ENCODE measurements at places on chromosomes 7 and 10.
A peak's percentile ranks its signal among the peaks of the same experiment; 100 is the strongest.

- DNase-seq, result no peak
These were observed 146.5 kb downstream of the GLRX3 start for GRCh38 chr10:130282492-130283218.

DNA sequence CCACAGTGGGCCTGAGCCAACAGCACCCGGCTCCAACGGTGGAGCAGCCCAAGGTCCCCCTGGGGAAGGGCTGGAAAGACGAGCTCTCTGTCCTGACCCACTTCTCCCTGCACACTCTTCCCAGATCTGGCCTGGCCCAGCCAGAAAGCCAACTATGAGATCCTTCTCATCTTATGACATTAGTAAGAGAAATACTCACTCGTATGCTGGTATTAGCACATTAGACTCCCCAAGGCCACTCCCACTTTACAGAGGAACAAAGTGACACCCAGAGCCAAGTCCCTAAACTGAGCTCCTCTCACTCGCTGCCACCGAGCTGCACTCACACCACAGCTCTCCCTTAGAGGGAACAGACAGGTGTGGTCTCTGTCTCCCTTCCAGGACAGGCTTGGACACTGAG lies 24.8 kb downstream of the DLG5 start:
- DNase-seq, result no peak

GRCh38 chr10:119479532-119479931 lies 63.0 kb downstream of the RGS10 start:
- no peak for DNase-seq

DNA sequence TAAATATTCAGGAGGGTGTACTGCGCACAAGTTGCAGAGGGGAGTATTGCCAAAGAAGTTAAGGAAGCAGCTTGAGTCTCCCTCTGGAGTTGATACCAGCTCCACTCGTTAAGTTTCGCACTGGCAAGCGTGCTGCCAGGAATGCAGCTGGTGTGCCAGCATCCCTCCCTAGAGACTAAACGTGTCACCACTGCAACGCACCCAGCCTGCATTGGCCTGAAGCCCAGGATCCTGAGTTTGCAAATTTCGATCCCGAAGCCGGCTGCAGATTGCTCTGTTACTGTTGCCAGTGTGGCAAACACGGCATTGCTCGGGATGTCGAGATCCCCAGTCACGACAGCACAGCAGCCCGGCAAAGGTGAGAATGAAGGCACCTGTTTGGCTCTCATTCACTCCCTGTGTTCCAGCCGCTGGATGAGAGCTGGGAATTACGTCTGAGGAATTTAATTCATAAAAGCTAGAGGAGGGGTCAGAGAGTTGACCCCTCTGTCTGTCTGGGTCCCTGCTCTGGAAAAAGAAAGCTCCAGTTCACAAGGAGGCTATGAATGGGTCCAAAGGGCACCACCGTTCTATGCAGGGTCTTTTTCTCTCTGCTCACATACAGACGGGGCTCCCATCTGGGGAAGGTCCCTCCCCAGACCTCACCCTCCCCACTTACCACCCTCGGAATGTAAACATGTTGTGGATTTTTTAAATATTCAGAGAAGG lies 61.0 kb downstream of the NRP1 start:
- DNase-seq, result peak; percentile 97

DNA sequence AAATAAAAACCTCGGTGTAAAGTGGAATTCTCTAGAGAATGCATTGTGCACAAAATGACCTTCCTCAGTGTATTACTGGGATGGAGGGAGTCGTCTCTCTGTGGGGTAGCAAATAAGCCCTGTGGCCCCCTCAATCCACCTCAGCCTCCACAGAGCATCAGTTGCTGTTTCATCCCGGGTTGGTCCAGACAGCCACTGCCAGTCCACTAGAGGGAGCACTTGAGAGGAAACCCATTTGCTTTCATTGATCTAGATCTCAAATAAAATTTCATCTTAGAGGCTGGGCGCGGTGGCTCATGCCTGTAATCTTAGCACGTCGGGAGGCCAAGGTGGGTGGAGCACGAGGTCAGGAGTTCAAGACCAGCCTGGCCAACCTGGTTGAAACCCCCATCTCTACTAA lies 1128.7 kb downstream of the CNTNAP2 start:
- no peak for DNase-seq

GRCh38 chr10:99832439-99832838 lies 50.0 kb downstream of the ABCC2 start:
- DNase-seq, result no peak

- no peak for DNase-seq
These were observed 138.1 kb downstream of the ARHGAP22 start for GRCh38 chr10:48466611-48467240.

GRCh38 chr10:132937861-132938260 lies 4.5 kb downstream of the CFAP46 start:
- DNase-seq, result no peak

DNA sequence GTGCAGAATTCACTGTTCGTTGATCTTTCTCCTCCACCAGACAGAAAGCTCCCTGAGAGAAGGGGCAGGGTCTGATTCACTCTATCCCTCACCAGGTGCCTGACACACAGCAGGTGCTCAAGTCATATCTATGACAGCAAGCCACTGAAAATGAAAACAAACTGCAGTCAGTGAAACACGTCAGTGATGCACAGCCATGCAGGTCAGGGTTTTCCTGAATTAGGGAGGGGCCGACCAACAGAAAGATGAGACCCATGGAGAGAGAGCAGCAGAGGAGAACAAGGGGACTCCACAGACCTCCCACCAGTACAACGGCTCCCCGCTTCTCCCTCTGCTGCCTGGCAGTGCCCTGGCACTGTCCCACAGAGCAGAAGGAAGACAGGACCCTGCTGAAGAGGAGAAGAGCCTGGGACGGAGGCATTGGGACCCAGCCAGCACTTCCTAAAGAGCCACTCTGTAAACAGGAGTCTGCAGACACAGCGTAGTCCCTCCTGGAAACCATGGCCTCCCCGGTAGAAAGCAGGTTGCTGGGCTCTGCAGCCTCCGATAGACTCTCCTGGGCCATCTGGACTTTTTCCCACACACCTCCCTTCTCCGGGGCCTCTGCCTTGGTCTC lies 50.3 kb downstream of the FAM53B start:
- DNase-seq, result no peak

DNA sequence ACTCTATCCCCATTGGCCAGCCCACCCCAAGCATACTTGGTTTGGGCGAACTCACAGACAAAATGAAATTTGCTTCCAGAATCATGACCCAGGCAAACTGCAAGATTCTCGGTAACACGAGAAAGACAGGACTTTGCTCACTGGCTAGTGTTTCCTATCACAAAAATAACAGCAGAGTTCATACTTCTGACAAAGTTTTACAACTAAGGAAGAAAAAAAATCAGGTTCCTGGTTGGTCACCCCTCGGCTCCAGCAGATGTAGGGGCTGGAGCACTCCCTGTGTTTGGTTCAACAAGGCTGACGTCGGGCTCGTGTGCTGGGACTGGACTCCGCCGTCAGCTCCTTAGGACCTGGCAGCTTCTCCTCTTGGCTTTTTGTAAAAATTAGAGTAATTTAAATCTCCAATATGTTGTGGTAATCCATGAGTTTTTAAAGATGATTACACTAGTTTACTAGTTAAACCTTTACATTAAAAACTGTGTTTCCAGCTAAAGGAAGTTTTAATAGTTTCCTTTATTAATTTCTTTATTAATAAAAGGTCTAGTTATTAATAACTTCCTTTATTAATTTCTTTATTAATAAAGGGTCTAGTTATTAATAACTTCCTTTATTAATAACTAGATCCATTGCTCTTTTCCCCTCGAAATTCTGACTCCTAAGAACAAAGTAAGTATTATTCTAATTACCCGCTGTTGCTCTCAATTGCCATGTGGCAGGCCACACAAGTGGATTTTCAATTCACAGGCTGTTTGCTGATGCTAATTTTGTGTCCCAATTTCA lies 115.6 kb upstream of the RNF32 start:
- DNase-seq, result no peak

- DNase-seq, result no peak
These were observed 5.6 kb upstream of the DKK1 start for GRCh38 chr10:52308251-52309031.

GRCh38 chr7:156950381-156950858 lies 908 bp downstream of the NOM1 start:
- DNase-seq, result no peak

- DNase-seq, result no peak
These were observed 913.4 kb downstream of the CNTNAP2 start for GRCh38 chr7:147029953-147030352.

DNA sequence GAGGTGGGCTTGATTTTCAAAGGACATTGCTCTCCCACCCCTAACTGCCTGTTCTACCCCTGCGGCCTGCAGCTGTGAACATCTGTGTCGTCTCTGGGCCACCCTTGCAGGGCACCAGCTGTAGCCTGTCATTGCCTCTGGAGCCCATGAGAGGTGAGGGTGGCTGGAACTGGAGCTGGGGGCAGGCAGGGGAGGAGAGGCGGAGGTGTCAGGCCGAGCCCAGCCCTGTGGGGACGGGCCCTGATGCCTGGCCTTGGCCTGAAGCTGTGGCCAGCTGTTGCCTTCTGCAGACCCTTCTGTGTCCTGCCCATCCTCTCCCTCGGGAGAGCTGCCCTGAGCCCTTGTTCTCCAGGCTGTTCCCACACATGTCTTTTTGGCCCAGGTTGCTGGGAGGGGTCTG lies 44.5 kb downstream of the PALD1 start:
- DNase-seq, result no peak

- no peak for DNase-seq
These were observed 138.1 kb downstream of the RALA start for GRCh38 chr7:39761449-39761848.

All from AG04449 (cell line).